Stimulated activated CD4-positive, alpha-beta T cell treated with anti-CD3 and anti-CD28 coated beads, TNF-alpha, amount 100 ng/mL, for 48 hours (primary cell): ENCODE measurements at places on chromosomes 4 and X.

GRCh38 chr4:128571747-128572146 lies 237.8 kb upstream of the JADE1 start:
- no peak for DNase-seq

GRCh38 chr4:7632971-7633370 lies 198.2 kb upstream of the PSAPL1 start:
- DNase-seq = no peak

GRCh38 chr4:94933799-94934198 lies 176.0 kb downstream of the BMPR1B start:
- no peak for DNase-seq

GRCh38 chrX:123188081-123188480 lies 4.0 kb downstream of the GRIA3 start:
- DNase-seq = no peak

DNA sequence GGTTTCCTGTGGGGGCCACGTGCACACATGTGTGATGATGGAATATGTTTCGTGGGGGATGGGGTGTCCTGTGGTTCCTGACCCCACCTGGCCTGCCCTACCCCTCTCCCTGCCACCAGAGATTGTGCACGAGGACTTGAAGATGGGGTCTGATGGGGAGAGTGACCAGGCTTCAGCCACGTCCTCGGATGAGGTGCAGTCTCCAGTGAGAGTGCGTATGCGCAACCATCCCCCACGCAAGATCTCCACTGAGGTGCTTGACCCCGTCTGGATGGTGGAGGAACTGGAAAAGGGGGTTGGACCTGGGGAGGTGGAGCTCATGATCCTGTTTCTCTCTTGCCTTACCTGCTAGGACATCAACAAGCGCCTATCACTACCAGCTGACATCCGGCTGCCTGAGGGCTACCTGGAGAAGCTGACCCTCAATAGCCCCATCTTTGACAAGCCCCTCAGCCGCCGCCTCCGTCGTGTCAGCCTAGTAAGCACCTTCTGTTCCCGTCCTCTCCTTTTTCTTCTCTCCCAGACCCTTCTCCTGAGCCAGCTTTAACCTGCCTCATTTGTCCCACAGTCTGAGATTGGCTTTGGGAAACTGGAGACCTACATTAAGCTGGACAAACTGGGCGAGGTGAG lies 5.9 kb downstream of the CDK16 start:
- no peak for DNase-seq

GRCh38 chr4:122712782-122713181 lies 19.7 kb upstream of the BBS12 start:
- no peak for DNase-seq

DNA sequence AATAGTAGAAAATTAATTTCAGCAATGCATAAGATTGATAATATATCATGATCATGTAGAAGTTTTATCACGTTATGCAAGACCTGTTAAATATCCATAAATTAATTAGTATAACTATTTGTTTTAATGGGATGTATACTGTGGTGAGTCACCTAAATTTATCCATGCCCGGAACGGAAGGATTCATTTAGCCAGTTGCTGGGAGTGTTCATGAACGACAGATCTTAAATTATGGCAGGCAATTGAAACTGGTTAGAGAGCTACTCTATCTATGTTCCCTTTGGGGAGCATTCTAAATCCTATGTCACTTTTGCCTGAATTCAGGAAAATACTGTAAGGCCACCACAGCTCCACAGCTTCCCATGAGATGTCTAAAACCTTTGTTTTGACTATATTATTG lies 1950.5 kb upstream of the AGA start:
- DNase-seq = no peak

GRCh38 chrX:150696866-150697265 lies 3.7 kb downstream of the MTMR1 start:
- DNase-seq = no peak

- no peak for DNase-seq
These were observed 9.8 kb upstream of the DCLK2 start for GRCh38 chr4:150068300-150068960.

- DNase-seq = no peak
These were observed 1.6 kb upstream of the PCDH18 start for GRCh38 chr4:137533855-137534254.

DNA sequence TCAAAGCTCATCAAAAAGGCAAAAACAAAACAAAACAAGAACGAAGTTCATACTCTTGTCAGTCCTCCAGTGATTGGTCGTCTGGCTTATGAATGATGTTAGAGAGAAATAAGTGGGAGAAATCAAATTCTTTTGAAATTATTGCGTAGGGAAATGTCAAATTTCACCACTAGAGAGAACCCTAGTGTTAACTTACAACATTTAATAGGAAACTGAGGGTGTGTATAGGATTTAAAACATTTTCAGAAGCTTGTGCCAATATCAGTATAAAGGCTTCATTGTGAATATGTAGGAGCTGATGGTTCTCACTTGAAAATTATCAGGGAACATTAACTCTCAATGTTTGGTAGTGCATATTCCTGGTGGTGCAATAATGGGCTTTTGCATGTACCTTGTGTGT lies 17.4 kb downstream of the ADH6 start:
- no peak for DNase-seq

DNA sequence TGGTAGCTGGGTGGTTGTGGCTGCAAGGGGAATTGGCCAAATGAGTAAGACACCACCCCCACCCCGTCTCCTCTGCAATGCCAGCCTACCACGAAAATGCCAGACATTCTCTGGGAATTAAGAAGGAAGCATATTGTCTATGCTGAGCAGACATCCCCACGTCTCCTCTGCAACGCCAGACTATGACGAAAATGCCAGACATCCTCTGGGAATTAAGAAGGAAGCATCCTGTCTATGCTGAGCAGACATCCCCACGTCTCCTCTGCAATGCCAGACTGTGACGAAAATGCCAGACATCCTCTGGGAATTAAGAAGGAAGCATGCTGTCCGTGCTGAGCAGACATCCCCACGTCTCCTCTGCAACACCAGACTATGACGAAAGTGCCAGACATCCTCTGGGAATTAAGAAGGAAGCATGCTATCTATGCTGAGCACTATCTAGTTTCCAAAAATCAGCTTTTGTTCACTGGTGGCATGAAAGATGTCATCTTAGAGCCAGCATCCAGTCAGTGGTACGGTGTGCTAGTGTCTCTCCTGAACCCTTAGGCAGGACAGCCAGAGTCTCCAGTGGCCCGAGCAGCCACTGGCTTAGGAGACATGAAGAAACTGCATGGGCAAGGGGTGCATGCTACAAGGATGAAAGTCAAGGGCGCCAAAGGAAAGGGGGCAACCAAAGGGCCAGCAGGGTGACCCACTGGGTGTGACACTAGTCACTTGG lies 339.8 kb upstream of the FRG1 start:
- no peak for DNase-seq

GRCh38 chrX:773292-774025 lies 142.9 kb downstream of the SHOX start:
- DNase-seq = no peak

- DNase-seq = no peak
These were observed 35.9 kb downstream of the NAP1L5 start for GRCh38 chr4:88661739-88662138.

DNA sequence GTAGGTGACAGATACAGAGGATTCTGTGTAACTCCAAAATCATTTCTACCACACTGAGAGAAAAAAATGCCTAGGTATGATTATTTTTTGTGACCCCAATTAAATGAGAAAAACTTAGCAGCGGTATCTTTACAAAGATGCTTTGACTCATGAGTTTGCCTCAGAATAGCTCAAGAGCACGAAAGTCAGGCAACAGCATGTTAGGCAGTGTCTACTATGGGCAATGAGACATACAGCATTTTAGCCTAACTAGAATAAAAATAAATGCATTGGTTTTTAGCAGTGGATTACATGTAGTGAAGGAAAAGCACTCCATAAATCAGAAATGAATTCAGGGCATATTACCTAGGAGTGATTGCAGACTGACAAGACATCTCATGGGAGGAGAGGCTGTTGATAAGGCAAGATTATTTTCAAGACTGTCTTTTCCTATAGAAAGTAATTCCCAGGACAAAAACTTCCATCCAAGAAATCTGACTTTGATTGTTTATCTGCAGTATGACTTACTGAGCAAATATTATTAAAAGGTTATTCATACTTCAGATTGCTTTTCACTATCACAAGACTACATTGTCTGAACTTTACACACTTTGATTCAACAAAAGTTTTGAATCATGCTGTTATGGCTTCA lies 3.6 kb downstream of the ANXA10 start:
- no peak for DNase-seq
